ENCODE measurements at places on chromosomes 4 and X.
A peak's percentile ranks its signal among the peaks of the same experiment; 100 is the strongest.

- no peak for DNase-seq
These were observed 12.8 kb downstream of the NDST3 start for GRCh38 chr4:118047043-118047442.

DNA sequence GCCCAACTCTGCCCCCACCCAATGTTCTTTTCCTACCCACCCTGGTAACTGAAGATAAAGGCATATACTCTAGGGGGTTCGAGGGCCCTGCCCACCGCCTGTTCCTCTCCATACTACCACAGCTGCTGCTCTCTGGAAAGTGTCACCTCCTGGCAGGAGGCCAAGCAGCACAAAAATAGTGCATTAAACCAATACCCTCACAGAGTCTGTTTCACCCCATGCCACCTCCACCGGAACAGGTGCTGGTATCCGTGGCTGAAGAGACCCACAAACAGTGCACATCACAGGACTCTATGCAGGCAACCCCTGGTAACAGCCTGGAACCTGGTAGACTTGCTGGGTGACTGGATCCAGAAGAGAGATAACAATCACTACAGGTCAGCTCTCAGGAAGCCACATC is 85.1 kb upstream of the CTSO start:
- no peak for DNase-seq

- DNase-seq, result no peak
These were observed 240.3 kb upstream of the SFRP2 start for GRCh38 chr4:154029171-154029570.

- no peak for DNase-seq
These were observed 188.0 kb upstream of the PACRGL start for GRCh38 chr4:20512033-20512792.

DNA sequence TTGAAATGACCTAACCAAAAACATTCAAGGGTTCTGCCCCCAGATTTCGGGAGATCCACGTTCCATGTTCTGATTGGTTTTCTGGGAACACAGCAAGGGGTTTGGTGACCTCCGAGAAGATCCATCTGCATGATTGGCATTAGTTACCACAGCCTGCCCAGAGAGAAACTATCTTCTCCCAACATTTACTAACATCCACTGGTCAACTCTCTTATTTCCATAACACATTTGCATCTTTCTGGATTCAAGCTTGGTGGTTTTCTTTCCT is 15.6 kb downstream of the SHOX start:
- no peak for DNase-seq

GRCh38 chr4:6732441-6733357 is 16.7 kb downstream of the BLOC1S4 start:
- peak; percentile 84 for DNase-seq

- no peak for DNase-seq
These were observed 38.2 kb downstream of the NHS start for GRCh38 chrX:17413228-17413627.

- DNase-seq, result peak; percentile 39
These were observed 484.4 kb upstream of the NR3C2 start for GRCh38 chr4:148926276-148927260.

GRCh38 chr4:136831553-136831952 is 700.7 kb downstream of the PCDH18 start:
- DNase-seq, result no peak

GRCh38 chr4:185576962-185577950 is 41.9 kb upstream of the PDLIM3 start:
- DNase-seq, result no peak

GRCh38 chr4:150082241-150082640 is 4.0 kb downstream of the DCLK2 start:
- DNase-seq, result no peak

- DNase-seq, result peak; percentile 92
These were observed at the start of gene DHX15 for GRCh38 chr4:24584211-24584850. DHX15 (minus strand) TSS chr4:24584554; CDS start chr4:24584393, 161 bp downstream.

DNA sequence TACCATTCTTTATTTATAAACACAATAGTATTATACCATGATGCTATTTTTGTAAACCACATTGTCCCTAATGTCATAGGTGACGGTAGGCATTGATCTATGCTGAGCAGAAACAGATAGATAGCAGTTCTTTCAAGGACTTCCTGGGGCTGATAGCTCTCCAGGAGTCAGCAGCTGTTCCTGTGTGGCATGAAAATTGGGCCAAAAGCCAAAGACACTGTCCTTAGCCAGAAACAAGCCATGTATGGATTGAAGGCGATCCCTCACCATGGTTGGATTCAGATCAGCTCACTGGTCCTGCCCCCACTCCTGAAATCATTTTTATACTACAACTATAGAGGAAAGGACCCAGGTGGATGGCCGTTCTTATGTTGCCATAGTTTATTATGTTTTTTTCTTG is 53.6 kb downstream of the DDX60 start:
- DNase-seq, result no peak

- DNase-seq, result no peak
These were observed 44.0 kb downstream of the ABLIM2 start for GRCh38 chr4:8114456-8115202.

GRCh38 chrX:23383411-23383810 is 48.8 kb downstream of the PTCHD1 start:
- DNase-seq, result no peak

DNA sequence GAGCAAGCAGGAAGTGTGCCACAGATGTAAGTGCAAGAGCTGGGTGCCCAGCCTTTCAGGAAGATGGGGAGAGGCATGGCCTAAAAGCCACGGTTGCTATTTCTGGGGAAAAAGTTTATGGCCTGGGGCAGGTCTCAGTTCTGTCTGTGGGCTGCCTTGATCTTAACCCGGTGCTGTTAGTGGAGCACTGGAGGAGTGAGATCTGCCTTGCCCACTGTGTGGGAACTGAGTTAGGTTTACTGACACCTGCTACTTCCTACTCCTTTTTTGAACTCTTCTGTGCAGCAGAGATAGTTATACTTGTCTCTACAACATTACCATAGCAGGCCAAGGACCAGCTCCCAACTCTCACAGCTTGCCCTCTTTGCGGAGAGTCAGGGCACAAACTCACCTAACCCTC is 76.5 kb downstream of the ITM2A start:
- DNase-seq, result no peak

- no peak for DNase-seq
These were observed 119.6 kb downstream of the CBLL2 start for GRCh38 chrX:22392133-22392948.

DNA sequence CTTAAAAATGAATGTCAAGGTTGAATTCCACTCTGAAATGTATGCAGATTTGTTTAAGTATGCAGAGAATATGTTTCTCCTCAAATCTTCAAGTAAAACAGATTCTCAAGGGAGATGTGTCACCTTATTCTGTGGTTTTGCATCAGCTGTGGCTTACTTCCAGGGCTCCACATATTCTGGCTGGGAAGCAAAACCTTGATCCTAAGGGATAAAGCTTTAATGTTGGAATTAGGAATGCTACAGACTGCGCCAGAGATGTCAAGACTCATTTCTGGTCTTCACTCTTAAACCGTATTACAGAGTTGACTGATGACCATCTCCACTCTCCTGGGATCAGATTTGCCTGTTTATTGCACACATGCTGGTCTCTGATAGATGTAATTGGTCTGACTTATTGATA is 143.9 kb upstream of the DIPK2B start:
- peak; percentile 74 for DNase-seq

DNA sequence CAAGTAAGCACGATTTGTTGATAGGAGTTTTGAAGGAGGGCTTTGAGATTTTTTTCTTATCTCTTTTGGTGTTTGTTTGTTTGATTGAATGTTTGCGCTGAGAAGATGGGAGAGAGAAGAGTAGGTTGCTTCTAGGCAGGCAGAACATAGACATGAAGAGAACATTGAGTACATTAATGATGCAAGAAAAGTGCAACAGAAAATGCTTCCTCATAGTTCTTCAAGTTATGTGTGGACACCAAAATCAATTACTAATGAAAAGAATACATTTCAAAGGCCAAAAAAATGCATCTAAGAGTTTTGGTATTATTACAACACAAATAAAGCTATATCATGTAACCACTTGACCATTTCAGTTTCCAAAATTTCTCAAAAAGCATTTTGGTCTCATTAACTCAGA is 191.0 kb upstream of the PPARGC1A start:
- no peak for DNase-seq
